Iris pigment epithelial cell (primary cell): ENCODE measurements at places on chromosomes 13 and 19.
A peak's percentile ranks its signal among the peaks of the same experiment; 100 is the strongest.

- peak; percentile 4 for DNase-seq
Measured at GRCh38 chr13:71477735-71478134, 389.3 kb downstream of the DACH1 start.

DNA sequence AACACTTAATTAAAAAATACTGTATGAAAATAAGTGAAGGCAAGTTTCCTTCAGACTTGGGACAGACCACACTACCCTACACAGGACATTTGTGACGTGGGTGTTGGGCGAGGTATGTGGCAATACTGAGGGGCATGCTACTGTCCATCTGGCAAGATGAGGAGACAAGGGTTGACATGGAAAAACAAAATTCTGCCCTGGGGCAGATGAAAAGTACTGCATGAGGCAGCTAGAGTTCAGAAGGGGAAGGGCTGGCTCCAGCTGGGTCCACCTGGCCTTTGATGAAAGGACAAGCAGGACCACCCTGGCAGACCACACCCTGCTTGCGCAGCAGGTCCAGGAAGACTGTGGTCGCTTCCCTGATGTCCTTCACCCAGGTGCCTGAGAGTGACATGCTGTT, 43.2 kb downstream of the LATS2 start:
- DNase-seq: no peak

- DNase-seq: peak; percentile 18
Measured at GRCh38 chr19:1690699-1691307, 38.4 kb upstream of the TCF3 start.

GRCh38 chr13:73948848-73949529, 185.2 kb downstream of the KLF12 start:
- no peak for DNase-seq

DNA sequence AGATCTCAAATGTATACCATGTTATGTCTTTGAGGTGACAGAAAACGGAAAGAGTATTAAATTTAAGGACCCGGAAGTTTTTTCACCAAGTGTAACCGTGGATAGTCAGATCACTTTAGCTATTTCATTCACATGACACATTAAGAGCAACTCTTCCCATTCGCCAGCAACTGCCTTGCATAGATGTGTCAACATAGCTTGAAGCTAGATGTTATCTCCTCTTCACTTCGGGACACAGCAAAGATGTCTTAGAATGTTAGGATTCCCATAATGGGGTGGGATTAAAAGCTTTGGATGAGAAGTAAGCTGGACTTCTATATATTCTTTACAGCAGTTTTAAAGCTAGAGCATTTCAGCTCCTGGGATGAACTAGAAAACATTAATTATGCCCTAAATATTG, 1135.9 kb upstream of the PCDH20 start:
- DNase-seq: no peak

DNA sequence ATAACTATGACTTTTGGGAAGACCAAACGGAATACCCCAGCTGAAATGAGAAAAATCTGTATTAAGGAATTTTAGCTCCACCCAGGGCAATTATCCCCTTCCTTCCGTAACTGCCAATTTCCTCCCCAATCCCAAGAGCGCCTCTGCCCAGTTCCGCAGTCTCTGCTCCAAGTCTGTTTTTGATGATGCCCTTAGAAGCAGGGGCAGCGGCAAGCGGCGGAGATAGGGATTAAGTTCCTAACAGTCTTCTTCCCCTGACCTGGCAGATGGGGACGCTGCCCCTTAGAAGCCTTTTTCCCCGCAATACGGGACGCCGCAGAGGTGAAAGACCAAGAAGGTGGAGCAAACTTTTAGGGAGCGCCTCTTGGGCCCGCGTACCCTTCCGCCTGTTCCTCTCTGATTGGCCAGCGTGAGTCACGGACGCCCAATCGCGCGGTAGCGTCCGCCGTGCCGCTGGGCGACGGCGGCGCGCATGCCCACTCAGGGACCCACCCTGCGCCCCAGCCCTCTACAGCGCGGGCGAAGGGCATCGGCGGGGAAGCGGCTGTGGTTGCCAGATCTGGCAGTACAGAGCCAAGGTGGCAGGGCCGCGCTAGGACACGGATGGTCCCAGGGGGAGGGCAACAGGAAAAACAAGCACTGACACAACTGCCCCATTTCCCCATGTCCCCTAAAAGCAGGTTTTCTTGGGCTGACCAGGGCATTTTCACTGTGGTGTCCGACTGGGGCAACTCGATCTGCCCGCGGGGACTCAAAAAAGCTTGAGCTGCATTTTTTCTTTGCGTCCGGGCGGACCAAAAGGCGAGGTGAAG, 843 bp upstream of the TDRD3 start:
- DNase-seq: peak; percentile 92

DNA sequence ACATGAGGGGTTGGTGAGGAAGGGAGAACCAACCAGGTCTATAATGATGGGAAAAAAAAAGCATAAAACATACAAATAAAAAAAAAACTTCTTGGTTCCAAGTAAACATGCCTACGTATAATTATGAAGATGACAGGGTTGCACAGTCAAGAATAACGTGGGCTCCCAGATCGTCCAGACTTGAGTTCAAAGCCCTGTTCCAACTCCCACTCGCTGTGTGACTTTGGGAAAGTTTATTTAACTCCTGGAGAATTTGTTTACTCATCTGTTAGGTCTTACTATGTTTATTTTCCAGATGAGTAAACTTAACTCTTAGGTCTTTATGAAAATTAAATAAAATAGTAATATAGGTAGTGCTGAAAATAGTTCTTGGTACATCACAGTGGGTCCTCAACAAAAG, 13.8 kb downstream of the STARD13 start:
- no peak for DNase-seq

DNA sequence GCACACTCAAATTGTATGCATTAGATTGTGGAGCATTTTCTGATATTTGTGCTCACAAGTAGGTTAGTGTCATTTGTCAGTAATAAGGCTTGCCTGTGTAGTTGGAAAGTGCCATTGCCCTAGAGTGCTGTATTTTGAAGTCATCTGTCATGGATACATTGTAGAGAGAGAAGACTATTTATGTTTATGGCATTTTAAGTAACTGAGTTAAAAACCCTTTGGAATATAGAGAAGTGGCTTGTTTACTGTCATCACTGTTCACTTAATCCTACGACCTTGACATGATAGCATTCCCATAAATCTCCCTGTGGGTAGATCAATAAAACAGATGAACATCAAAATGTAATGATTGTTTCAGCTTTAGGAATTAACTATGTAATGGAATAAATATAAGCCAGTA, 110.6 kb downstream of the MAB21L1 start:
- DNase-seq: no peak

DNA sequence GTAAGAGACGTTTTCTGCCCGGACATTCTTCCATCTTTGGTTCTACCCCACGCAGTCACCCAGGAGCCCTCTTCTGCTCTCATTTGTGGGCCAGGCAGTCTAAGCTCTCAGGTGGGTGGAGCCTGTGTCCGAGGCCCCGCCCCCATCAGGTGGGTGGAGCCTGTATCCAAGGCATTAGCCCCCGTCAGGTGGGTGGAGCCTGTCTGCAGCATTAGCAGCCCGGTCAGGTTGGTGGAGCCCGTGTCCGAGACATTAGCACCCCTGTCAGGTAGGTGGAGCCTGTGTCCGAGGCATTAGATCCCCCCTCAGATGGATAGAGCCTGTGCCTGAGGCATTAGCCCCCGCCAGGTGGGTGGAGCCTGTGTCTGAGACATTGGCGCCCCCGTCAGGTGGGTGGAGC, 45.5 kb upstream of the C13orf46 start:
- no peak for DNase-seq

GRCh38 chr19:45118106-45118505, 25.1 kb downstream of the PPP1R37 start:
- DNase-seq: no peak

- DNase-seq: no peak
Measured at GRCh38 chr19:38227287-38228004, 3.4 kb upstream of the DPF1 start.

- DNase-seq: no peak
Measured at GRCh38 chr13:87314822-87315221, 356.3 kb upstream of the SLITRK5 start.

- DNase-seq: peak; percentile 12
Measured at GRCh38 chr19:27972291-27973040, 1240.5 kb downstream of the UQCRFS1 start.
